Lower leg skin (tissue), 4 donors: ENCODE measurements at places on chromosomes 1 and 21. TPM values are rescaled to one million over a fixed set of nuclear protein-coding genes. Genes with fewer than 3 reads are reported as not detected.

DNA sequence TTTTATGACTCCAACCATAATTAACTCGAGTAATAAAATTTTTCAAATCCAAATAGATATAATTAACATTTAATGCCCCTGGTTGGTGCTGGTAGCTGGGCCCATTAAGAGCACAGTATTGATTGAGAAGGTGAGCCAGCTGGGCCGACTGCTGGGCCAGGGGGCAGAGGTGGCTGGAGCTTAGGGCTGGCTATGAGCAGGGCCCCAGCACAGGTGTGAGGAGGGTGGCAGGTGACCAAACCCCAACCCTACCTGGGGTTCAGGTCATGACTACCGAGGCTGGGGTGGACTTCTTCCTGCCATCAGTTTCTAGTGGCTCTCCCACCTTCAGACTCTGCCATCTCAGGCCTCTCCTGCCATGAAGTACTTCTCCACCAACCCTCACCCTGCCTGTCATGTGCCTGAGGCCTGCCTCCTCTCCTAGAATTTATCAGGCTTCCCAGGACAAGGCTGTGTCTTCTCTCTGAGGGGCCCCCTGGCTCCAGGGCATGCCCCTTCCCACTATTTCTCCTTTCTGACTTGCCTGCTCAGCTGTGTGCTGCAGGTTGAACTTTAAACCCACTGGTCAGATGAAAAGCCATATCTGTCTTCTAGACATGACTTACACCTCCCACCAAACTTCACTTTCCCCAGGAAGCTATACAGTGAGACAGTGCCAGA lies 85.6 kb downstream of the TMEM53 start:
- no peak for DNase-seq

DNA sequence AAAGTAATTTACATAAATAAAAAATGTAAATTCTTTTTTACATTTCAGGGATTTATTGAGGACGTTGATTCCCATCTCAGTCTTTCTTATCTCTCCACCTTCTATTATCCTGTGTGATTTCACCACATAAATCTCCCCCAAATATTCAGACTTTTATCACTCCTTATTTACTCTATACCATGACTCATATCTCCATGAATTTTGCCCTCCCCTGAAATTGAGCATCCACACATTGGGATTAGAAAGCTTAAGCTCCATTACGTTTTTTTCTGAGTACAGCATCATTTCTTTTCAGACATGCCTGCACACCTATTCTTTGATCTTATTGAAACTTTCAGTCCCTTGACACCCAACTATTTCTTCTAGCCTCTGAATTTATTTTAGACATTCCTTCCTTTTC lies 111.2 kb downstream of the IFI44 start:
- no peak for DNase-seq

DNA sequence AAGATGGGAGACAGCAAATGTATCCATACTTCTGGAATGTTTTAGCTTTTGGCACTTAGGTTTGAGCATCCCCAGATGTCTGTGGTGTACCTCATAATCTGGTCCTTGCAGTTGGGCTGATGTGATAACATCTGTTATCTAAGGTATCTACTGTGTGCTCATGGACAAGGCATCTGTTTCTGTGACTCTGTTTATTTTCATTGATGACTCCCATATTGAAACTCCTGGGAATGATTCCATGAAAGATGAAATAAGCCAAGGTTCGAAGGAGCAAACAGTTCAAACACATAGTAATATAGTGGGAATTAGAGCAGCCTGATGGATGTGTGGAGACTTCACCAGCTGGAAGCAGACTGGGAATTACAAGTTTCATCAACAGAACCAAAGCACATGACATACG lies 20.7 kb upstream of the TRIM45 start:
- DNase-seq, result no peak

DNA sequence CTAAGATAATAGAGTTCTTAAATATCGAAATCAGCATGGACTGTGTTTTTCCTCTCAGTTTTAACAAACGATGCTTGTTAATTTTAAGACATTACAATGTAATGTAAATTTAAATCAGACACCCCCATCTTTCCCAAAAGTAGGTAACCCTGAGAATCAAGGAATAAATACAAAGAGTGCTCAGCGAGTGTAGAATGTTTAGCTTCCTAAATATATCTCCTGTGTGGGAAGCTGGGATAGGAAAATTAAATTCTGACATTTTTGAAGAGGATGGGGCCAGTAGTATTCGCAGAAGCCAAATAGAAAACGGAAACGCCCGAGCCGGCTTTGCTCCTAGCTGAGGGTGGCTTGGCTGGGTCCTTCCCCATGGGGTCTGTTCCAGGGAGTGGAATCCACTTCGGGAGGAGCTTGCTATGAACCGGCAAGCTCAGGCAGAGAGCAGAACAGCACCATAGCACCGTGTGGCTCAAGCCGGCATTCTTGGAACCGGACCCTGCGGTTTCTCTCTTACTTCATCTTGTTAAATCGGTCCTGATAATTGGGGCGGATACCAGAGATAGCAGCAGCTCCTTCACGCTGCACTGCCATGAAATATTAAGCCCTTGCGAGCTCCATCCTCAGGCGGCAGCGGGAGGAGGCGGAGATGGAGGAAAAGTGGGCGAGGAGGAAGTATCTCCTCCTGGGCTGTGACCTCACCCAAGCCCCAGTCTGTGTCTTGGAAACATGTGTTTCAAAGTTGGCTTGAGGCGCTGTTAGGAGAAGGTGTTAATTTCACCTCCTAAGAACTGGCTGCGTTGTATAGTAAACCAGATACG lies 24.9 kb downstream of the MAP3K7CL start:
- DNase-seq, result peak; percentile 23

GRCh38 chr1:209250861-209251636 lies 332.5 kb upstream of the CAMK1G start:
- no peak for DNase-seq

DNA sequence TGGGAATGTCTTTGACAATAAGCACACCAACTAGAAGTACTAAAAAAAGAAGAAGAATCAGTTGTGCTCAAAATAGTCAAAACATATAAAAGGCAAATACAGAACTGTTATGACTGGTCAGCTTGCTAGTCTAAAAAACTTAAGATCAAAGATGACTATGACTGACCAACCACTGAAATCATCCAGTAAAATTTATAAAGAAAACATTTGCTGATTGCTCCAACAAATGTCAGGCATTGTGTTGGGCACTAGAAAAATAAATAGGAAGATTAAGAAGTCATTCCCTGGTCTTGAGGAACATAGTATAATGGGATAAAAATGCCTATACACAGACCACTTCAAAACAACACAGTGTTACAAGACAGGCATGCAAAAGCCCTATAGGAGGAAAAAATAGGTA lies 9.3 kb upstream of the ANGPTL3 start:
- DNase-seq, result no peak

DNA sequence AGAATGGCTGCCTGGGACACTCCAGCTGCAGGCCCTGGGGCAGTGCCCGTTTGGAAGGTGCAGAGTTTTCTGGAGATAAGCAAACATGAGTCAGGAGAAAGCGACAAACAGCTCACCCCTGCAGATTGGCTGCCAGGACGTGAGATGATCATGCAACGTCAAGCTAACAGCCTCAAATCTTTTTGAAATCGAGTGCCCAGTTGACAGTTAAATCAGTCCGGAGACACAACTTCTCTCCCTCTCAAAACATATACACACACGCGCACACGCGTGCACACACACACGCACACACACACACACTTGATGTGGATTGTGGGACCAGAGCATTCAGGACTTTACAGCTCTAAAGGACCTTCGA lies 49.4 kb downstream of the TENT5C start:
- no peak for DNase-seq

DNA sequence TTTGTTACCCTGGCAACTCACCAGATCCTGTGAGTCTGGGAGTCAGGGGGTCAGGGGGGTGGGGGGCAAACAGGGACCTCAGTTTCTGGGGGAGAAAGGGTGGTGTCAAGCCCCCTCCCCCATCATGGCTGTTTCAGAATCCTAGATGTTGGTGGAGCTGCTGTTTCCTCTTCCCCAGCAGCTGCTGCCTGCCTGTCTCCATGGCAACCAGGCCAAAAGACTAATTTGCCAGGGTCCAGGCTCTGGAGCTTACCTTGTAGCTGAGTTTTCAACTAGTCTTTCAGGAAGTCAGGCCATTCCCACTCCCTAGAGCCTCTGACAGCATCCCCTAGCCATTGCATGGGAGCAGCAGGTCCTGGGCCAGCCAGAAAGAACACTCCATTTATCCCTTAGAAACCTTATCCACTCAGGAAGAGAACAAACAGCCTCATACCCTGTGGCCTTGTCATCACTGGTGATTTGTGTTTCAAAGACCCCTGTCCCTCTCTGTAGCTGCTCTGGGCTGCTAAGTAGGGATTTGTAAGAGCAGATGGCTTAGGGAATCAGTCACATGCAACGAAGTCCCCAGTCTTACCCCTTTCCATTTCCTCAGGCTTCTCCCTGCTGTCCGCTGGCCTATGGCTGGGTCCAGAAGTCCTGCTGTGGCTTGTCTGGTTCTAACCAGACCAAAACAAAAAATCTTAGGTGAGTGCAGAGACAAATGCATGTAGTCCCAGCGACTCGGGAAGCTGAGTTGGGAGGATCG lies 21.5 kb upstream of the STMN1 start:
- no peak for DNase-seq

LCE6A gene
- 60.9 TPM for total RNA-seq

DNA sequence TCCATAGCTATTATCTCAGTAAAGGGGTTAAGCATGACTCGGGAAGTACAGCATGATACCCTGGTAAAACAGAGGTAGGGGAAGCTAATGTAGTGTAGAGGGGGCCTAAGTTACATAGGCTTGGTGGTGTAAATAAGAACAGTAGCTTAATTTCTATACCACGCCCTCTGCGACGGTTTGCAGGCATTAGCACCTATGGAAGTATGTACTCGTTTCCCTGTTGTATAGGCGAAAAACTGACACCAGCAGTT lies 470 bp upstream of the NAXE start:
- DNase-seq, result no peak

PLPP3 gene
- total RNA-seq, result 88.0 TPM

- no peak for DNase-seq
Observed at GRCh38 chr1:21955501-21956281, 18.6 kb upstream of the HSPG2 start.

GRCh38 chr1:177865807-177866206 lies 104.1 kb downstream of the SEC16B start:
- DNase-seq, result no peak

PHGDH gene
- total RNA-seq, result 94.2 TPM

DNA sequence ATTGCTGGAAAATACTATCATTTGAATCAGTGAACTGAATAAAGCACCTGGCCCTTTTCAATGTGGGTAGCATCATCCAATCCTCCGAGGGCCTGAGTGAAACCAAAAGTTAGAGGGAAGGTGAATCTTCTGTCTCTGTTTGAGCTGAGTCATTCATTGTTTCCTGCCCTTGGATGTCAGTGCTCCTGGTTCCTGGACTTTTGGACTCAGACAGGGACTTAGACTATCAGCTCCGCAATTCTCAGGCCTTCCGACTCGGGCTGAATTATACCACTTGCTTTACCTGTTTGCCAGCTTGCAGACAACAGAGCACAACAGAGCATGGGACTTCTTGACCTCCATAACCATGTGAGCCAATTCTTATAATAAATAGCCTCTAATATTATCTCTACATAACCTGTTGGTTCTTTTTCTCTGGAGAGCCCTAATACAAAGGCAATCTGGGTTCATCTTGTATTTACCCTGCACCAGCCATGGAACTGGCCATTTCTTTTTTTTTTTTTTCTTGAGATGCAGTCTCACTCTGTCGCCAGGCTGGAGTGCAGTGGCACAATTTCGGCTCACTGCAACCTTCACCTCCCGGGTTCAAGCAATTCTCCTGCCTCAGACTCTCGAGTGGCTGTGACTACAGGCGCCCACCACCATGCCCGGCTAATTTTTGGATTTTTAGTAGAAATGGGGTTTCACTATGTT lies 19.2 kb upstream of the VASH2 start:
- DNase-seq, result no peak

- no peak for DNase-seq
Observed at GRCh38 chr1:12565966-12566352, 52.1 kb downstream of the DHRS3 start.

DNA sequence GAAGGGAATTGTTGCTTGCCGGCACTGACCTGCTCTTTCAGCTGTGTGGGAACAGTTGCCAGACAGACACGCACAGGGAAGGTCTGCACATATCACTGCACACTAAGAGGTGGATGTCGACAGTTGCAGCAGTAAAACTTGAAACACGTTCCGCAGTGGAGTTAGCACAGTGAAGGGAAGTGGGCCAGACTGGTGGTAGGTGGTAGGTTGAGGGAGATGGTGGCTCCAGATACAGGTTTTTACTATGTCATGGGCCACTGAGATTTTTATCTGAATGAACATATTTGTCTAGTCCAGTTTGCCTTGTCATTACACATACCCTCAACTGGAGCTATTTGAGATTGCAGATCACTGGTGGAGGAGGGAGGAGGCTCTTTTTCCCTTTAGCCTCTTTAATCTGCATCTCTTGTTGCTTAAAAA lies 13.5 kb downstream of the MRPS6 start:
- no peak for DNase-seq
